ENCODE measurements at places on chromosomes 3 and 15. TPM values are rescaled to one million over a fixed set of nuclear protein-coding genes. Genes with fewer than 3 reads are reported as not detected.

DNA sequence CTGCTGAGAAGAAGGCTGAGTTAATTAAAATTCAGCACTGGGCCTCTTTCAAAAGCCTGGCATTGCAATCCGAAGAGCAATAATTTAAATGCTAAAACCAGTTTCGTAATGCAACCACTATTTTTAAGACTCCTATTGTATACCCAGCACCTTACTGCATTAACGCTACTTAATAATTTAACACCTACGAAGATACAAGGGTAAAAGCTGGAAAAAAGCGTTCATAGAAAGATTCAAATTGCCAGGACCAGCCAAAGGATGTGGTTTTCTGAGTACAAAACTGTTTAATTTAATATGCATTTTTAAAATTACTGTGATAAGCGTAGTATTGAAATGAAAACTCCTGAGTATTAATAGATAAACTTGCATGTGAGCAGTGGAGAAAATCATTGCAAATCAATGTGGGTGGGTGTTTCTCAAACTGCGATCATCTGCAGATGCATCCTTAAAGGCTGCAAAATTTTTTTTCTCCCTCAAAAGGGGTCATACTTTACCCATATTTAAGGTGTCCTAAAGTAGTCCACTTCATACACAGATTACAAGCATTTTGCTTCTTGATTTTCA is 12.9 kb upstream of the RASGRP1 start:
- no peak for DNase-seq

- DNase-seq, result no peak
These were observed 5.2 kb upstream of the IMPG2 start for GRCh38 chr3:101325393-101326134.

The RLBP1 gene
- total RNA-seq, result not detected

GRCh38 chr3:112561734-112562529 is at the start of the genes ATG3 and SLC35A5:
TSS of gene ATG3 (minus strand) at chr3:112561962. CDS start at chr3:112561528, 434 bp downstream.
TSS of gene SLC35A5 (plus strand) at chr3:112562045. CDS start at chr3:112563404, 1,359 bp downstream.
- DNase-seq, result peak; percentile 97

GRCh38 chr3:193470710-193471109 is 84.0 kb downstream of the ATP13A4 start:
- no peak for DNase-seq

DNA sequence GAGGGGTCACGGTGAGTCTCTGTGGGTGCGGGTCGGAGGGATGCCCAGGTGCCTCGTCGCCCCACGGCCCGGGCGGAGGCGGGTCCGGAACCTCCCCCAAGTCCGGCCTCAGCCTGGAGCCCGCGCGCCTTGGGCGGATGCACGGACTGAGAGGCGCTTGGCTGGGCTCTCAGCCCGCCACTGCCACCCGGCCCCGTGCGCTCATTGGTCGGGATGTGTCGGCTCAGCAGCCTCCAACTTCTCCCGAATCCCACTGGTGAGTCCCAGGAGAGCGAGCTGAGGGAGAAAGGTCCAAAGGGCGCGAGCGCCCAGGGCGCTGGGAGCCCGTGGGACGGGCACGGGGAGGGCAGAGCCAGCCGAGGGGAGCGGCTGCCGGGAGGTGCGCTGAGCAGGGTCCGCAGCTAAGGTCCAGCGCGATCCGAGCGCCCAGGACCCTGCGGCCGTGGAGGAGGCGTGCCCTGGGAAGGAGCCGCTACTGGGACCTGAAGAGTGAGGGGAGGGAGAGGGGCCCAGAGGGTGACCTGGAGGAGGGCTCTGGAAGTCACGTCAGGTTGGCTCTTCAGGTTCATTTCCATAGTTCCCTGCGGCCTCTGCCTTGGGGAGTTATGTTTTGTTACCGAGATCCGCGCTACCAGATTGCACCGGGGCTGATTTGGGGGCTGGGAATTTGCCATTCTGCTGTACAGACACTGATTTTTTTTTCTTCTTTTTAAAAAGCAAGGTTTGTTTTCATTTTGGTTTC is at the start of gene MME:
Gene MME, plus strand, starts transcription at position 574 of the 742 bp plus-strand sequence. CDS start 3,849 bp downstream, outside the sequence.
- peak; percentile 40 for DNase-seq

The DCP1A gene
- 6.5 TPM for total RNA-seq

The MYZAP gene
- total RNA-seq, result 1.5 TPM

- no peak for DNase-seq
These were observed 16.4 kb downstream of the TMEM108 start for GRCh38 chr3:133054586-133054985.

DNA sequence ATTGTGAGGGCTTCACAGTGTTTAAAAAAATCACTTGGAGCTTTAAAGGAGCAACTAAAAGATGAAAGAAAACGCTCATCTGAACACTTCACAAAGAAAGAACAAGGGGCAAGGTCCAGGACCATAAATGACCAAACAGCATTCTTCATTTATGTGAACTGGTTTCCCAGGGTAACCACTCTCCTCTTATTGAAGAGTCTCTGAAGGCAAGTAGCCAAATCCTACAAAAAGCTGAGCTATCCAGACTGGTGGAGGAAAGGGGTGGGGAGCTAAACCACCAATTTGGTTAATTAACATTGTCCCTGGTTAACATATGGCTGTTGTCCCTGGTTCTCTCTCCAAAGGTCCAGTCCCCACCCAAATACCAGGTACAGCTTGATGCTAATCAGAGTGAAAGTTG is 58.1 kb downstream of the OSBPL10 start:
- DNase-seq, result no peak

- peak; percentile 27 for DNase-seq
These were observed 181.0 kb downstream of the VPS13C start for GRCh38 chr15:61879219-61879618.

GRCh38 chr15:76983590-76984375 is 11.1 kb upstream of the PSTPIP1 start:
- no peak for DNase-seq

DNA sequence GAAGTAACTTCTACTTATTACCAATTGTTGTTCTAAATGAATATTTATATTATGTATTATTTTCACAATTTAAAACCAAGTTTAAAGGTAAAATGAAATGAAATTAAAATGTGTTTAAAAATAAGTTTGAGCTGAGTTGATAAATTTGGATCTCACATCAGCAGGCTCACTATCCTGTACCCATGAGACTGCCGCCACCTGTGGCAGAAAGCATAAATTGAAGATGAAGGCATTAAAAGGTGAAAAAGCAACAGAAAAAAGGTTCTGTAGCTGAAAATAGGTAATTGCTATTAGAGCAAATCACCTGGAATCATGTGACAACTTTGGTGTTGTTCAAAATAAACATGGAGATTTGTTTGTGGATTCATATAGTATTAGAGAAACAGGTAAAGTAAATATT is 133.0 kb upstream of the CADM2 start:
- DNase-seq, result no peak

DNA sequence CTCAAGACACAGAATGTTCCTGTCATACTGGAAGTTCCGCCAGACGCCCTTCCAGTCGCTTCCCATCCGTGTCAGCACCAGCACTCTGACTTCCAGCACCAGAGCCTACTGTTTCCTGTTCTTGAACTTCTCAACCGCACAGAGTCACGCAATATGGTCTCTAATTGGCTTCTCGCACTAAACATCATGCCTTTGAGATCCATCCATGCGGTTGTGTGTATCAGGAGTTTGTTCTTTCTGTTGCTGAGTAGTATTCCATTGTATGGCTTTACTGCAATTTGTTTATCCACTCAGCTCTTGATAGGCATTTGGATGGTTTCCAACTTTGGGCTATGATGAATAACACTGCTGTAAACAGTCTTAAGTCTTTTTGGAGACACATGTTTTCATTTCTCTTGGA is 112.1 kb downstream of the LRRK1 start:
- no peak for DNase-seq

DNA sequence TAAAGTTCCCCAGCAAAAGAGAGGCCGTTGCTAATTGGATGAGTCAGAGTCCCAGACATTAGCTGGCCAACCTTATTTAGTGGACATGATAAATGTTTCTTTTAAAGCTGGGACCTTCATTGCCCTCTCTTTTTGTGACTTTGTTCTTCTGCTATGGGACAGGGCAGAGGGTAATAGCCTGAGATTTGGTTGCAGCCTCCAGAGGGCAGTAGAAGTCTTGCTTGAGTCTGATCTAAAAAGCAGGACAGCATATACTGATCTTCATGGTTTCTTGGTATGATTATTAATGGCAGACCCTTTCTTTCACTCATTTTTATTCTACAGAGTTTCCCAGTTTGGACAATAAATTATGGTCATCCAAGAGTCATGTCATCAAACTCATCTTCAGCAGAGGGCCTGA is 25.1 kb upstream of the ZKSCAN7 start:
- DNase-seq, result no peak

- DNase-seq, result no peak
These were observed 57.8 kb upstream of the C15orf39 start for GRCh38 chr15:75143738-75144334.

DNA sequence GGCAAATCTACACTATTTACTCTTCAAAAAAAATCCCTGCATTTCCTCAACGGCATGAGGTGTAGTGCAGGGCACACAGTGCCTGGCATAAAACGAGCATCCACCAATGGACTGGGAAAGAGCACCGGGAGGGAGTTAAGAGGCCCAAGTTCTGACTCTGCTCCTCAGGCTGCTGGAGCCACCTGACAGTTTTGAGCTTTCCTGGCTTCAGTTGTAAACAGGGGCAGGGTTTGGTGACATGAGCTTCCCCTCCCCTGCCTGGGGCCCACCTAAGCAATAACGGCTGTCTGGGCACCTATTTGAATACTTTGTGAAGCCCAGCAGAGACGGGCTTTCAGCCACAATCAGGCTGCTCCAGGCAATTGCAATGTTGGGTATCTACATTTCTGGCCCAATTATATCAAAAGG is 16.4 kb downstream of the CA12 start:
- no peak for DNase-seq

- no peak for DNase-seq
These were observed 47.3 kb downstream of the ADAM10 start for GRCh38 chr15:58702233-58702632.

GRCh38 chr3:72018343-72018984 is 233.5 kb upstream of the PROK2 start:
- no peak for DNase-seq

GRCh38 chr3:153634683-153635082 is 472.7 kb downstream of the RAP2B start:
- no peak for DNase-seq

The RBM15B gene
- 9.0 TPM for total RNA-seq

- no peak for DNase-seq
These were observed 344.6 kb upstream of the NECTIN3 start for GRCh38 chr3:110727056-110727455.

DNA sequence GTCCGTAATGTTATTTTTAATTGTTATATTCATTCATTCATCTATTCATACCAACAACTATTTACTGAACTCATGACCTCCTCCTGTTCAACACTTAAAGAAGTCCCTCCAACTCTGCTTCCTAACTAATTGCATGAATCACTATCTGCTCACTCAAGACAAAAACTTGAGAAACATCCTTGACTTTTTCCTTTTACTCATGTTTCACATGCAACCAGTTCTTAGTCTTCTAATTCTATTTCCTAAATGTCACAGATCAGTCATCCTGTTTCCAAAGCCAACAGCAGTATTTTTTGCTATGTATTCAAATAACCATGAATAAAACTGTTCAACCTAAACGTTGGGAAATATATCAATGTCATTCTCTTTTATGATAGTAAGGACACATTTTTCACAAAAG is 124.6 kb upstream of the GBE1 start:
- no peak for DNase-seq

GRCh38 chr3:27591312-27592210 is 107.4 kb upstream of the SLC4A7 start:
- DNase-seq, result no peak

DNA sequence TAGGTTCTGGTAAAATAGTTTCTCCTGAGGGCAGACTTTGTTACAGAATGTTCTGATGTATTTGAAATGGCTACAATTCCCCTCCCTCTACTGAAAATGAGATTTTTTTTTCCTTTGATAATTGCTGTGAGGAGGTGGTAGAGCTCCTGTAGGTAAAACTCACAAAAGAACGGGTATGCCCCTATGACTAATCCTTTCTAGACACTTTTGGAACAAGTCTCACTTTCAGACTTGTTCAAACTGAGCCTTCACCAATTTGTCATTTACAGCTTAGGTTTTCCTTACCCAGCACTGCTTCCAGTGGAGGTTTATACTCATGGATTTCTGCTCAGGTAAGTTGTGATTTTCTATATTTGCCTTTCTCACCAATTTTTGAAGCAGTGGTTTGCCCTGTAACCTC is 115.6 kb downstream of the NLGN1 start:
- no peak for DNase-seq

DNA sequence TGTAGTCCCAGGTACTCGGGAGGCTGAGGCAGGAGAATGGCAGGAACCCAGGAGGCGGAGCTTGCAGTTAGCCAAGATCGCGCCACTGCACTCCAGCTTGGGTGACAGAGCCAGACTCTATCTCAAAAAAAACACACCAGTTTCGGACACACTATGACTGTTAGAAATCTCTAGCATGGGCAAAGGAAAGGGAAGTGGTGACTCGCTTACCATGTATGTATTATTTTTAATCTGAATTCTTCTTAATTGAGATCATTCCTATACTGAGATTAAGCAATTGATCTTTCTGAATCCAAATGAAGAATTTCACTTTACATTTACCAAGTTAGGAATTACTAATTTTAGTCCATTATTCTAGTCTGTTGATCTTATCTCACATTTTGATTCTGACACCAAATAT is 459.2 kb upstream of the ALCAM start:
- DNase-seq, result peak; percentile 34

- no peak for DNase-seq
These were observed 185.9 kb upstream of the ANKRD28 start for GRCh38 chr3:15983693-15984092.

- peak; percentile 66 for DNase-seq
These were observed 29.2 kb downstream of the PLOD2 start for GRCh38 chr3:146131616-146132410.

The CLSTN2 gene
- 3.9 TPM for total RNA-seq

The SLC38A3 gene
- not detected for total RNA-seq

- no peak for DNase-seq
These were observed 72.0 kb downstream of the AKAP13 start for GRCh38 chr15:85452436-85452835.

The ELL3 gene
- 1.3 TPM for total RNA-seq

GRCh38 chr3:162769564-162769963 is 1273.0 kb downstream of the OTOL1 start:
- no peak for DNase-seq

DNA sequence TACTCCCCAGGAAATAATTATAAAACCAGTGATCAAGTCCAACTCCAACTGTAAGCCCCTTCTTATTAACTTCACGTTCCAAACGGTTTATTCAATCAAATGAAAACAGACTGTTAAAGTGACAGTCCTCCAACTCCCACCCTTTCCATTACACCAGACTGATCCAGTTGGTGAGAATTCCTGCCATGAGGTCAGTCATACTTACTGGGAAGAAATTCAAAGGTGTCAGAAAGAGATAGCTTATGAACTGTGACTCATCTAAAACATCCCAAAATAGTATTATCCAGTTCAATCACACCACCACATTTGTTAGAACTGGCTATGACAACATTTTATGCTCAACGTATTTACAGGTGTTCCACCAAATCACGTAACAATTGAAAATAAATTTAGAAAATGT is 19.5 kb downstream of the SMARCC1 start:
- DNase-seq, result no peak

DNA sequence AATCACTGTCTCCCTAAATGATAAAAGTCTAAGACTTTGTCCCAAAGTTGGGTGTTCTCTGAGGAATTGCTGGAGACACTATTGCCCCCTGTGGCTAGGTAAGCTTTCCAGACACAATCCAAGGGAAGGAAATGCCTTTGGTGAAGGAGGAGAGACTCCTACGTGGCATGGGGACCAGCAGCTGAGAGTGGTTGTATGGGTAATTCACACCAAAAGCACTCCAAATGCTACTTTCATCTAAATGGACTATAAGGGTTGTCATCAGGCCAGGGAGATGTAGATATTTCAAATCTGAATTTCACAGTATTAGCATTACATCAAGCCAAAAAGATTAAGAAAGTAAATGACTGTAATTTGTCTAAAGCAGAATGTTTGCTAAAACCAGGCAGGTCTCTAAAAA is 400.8 kb upstream of the THBS1 start:
- no peak for DNase-seq

- DNase-seq, result no peak
These were observed 111.8 kb downstream of the SSR3 start for GRCh38 chr3:156443079-156443478.
